Left lobe of liver (tissue), 2 donors: ENCODE measurements at places on chromosomes 4 and X.

DNA sequence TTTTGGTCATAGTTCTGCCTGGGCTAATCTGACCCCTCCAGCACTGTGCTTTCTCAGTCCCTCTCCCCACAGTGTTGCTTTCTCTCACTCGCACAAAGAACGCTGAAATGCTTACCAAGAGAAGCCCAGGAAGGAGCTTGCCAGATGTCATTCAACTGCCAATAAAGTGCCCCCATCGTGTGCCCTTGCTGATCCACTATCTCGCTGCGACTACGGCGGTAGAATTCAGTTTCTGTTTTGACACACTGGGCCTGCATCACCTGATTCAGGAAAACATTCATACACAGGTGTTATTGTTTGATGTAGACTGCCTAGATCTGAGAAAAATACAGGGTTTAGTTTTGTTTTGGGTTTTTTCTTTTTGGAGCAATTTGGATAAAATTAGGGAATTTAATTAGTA, 121.2 kb downstream of the MANBA start:
- DNase-seq = no peak

- no peak for DNase-seq
These were observed 109.1 kb upstream of the TBL1X start for GRCh38 chrX:9355739-9356138.

DNA sequence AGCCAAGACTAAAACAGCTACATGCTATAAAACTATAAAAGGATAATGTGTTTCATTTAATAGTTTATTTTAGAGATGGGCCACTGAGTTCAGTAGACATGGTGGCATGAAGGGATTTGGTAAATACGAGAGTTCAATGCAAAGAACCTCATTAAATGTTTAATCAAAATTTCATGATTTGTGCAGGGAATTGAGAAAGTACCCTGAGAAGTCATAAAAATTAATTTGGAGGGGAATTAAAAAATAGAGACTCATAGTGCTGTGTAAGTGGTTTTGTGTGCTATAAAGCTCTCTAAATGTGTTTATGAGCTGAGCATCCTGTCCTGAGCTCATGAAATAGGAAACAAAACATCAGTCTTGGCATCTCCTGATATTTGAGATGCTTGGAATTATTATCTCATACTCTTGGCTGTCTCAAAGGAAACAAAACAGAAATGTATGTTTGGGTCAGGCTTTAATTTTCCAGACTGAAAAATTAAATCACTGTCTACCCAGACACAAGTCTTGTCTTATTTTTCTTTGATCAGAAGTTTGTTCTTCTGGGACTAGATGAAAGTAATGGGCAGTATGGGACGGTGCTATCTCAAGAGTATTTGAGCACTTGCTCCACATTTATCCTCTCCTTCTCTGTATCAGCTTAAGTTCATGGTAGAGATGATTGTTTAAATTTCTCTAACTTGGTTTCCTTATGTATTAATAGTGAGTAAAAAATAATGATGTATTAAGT, 38.0 kb upstream of the EMCN start:
- DNase-seq = no peak

DNA sequence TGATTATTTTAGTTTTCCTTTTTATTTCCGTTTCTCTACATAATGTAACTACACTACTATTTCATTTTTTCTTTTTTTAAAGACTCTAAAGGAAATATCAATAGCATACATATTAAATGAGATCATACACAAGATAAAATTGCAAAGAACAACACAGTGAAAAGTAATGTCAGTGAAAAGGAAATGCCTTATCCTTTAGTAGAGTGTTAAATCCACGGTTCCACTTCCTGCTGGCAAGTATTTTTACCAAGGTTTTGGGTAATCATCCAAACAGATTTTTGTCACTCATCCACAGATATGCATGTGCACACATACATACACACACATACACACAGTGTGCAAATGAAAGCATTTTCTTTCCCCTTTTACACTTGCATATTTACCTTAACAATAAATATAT, 548.9 kb downstream of the PPP4R3C start:
- no peak for DNase-seq

DNA sequence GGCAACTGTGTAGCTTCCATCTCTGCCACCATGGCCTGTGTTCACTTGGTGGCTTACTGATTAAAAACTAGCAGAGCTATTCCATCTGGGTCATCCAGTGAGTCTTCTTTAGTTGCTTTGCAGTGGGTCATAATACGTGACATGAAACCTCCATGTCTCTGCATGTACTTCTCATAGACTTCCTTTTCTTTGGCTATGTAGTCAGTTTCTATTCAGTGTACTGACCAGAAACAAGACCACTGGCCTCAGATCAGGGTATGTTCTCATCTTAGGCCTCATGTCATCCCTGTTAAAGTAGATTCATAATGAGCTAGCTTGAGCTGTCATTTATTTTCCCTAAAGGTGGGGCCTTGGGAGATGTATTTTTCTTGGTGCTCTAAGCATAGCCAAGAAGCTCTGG, 195.2 kb downstream of the CCNG2 start:
- no peak for DNase-seq

GRCh38 chr4:18935659-18936345, 914.2 kb upstream of the LCORL start:
- DNase-seq = no peak

GRCh38 chrX:155962906-155963305, 34.6 kb upstream of the IL9R start:
- DNase-seq = no peak

DNA sequence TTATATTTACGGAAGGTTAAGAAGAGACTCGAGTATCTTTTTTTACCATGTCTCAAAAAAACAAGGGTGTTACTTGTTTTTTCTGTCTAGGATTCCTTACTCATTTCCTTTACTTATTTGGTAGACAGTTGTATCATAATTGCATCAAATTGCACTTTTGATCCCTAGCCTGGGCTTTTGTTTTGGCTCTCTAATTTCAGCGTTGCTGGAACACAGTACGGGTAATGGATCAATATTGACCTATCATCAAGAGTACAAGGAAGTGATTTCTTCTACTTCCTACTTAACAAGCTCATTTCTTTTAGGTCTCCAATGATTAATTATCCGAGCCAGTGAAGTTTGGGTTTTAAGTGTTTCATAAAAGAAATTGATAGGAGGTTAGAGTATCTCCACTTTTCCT, 16.8 kb downstream of the AIMP1 start:
- no peak for DNase-seq

DNA sequence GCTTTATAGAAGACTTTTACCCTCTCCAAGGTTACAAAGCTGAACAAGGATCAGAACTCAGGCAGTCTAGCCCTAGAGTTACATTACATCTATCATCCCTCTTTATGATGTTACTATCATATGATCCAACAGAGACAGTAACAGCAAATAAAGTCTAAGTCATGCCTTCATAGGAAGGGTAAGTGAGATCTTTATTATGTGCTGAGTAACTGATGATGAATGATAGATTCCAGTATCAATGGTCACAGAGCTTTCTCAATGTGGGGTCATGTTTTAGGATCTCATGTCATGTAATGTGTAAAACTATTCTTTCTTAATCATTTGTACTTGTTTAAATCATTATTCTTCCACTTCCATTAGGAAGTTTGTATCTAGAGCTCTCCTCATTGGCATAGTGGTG, 22.8 kb downstream of the ELOVL6 start:
- DNase-seq = no peak

GRCh38 chr4:14529653-14530052, 472.6 kb upstream of the CPEB2 start:
- no peak for DNase-seq

GRCh38 chr4:186660403-186660802, 63.3 kb downstream of the FAT1 start:
- DNase-seq = no peak

DNA sequence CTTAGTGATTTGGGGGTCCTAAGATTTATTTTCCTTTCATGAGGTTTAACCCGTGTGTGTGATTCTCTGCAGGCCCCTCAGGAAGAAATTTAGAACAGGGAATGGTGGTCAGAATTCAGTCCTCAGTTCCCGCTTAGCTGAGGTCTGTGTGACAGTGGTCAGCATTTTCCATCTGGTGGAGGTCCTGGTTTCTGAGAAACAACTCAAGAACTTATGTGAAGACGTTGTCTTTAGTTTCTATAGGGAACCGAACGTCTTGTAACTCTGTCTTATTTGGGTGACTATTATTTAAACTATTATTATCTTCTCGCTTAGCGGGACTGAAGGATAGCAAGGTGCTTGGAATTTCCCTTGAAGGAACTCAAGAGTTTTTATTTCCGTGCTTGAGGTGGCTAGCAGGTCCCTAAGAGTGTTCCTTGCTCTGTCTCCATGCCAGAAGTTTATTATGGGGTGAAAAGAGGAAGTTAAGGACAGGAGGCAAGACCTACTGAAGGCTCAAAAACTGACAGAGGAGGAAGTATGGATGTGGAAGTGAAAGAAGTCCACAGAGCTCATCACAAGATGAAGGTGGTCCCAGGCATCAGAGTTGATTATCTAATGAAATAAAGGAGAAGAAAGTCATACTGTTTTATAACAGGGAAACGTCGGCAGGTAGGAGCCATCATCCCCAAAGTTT, 9.4 kb downstream of the MGST2 start:
- no peak for DNase-seq

DNA sequence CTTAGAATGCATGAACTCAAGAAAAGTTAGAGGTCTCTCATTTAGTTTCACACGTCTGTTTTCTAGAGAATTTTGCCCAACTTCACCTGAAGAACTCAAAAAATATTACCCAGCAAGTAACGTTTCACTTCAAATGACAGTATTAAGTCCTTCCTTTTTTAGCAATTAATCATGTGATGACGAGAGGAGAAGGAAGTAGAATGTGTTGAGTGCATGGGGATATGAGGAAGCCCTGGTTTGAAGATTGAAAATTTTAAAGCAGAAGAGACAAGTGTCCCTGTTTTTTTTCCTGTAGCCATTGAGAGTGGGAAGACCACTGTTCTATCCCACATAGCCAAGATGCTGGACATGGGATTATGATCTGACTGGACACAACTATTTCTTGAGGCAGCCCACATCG, 406.3 kb upstream of the CPEB2 start:
- no peak for DNase-seq
